ENCODE measurements at places on chromosomes 1 and 21.

- no peak for DNase-seq
Observed at GRCh38 chr1:150650193-150650592, 20.8 kb upstream of the ENSA start.

DNA sequence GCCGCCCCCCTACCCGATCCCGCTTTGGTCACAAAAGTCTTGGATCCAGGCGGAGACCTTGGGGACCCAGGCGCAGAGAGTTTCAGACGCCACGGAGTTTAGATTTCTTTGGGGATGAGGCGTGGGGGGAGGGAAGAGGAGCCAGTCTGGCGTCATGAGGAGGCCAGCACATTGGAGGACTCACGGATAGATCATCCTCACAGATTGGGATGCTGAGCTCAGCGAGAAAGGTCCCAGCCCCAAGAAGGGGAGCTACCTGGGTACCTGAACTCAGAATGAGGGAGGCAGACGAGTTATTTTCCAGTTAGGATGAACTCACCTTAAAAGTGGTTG, 393 bp downstream of the ELAPOR1 start:
- DNase-seq = no peak

- peak; percentile 37 for DNase-seq
Observed at GRCh38 chr1:201447903-201448871, 20.8 kb downstream of the PHLDA3 start.

GRCh38 chr1:219837274-219837993, 90.9 kb downstream of the SLC30A10 start:
- no peak for DNase-seq

GRCh38 chr1:73635021-73635420, 563.0 kb downstream of the LRRIQ3 start:
- no peak for DNase-seq

GRCh38 chr1:26034504-26035202, 11.3 kb downstream of the SLC30A2 start:
- DNase-seq = no peak

DNA sequence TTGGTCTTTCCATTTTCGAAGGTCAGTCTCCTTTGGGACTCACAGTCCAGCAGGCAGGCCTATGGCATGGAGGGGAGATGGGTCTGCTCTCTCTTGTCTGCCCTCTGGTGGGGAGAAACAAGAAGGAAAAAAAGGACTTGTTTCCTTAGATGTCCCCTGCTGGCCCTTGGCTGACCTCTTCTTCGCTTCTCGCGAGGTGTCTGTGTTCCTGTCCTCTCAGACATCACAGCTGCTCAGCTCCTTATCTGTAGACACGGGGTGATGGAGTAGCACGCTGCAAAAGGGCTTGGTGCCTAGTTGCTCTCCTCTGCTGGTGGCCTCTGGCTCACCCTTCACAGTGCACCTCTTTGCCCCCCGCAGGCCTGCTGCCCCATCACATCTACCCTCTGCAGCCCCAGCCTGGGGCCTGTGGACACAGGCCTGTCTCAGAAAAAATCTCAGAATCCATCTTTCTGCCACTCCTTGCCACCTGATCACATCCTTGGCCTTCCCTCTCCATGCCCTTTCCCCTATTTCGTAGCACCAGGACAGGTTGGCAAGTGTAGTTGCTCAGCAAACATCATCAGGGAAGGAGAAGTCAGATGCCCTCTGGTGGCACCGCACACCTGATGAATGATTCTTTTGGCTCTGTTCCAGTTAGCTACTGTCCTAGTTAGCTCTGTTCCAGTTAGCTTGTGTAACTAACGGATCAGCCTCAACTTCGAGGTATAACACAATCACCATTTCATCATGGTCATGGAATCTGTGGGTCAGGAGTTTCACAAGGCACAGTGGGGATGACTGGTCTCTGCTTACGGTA, 18.7 kb upstream of the AK2 start:
- no peak for DNase-seq

DNA sequence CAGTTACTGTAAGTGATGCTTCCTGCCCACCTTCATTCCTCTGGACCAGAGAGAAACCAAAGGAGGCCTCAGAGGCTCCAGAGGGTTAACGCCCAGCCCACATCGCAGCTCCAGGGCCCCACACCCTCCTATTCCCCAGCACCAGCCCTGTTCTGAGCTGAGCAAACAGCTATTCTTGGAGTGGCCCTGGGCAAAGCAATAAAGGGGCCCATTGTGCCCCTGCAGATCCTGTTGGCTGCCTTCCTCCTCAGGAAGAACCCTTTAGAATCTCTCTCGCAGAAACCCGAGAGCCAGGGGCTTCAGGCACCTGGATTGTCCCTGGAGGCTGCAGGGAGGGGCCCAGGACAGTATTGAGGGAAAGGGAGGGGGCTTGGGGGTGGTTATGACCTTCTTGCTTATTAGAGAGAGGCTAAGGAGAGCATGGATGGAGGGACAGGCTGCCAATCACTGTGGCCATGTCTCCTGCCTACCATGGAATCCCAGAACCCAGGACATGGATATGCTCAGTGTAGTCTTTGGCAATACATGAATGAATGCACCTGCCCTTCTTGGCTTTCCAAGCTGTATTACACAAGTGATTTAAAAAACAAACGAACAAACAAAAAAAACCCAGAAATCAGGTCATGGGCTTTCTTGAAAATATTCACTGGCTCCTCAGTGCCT, 9.2 kb downstream of the PADI2 start:
- DNase-seq = no peak

- no peak for DNase-seq
Observed at GRCh38 chr1:173293756-173294155, 86.6 kb upstream of the TNFSF4 start.

DNA sequence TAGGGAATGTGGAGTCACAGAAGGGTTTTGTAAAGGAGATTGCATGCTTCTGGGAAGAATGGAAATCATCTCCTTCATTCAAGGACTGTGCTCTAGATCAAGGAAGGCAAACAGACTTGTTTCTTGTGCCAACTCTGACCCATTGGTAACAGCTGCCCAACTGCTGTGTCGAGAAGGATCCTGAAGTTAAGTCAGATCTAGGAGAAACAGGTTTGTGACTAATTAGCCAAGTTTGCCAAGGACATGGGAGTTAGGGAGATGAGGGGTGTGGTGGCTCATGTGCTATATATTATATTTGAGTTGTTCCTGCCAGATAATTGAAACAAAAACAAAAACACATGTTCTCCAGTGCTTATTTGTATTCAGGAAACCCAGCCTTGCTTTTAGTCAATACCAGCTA, 251.2 kb upstream of the USP24 start:
- no peak for DNase-seq

DNA sequence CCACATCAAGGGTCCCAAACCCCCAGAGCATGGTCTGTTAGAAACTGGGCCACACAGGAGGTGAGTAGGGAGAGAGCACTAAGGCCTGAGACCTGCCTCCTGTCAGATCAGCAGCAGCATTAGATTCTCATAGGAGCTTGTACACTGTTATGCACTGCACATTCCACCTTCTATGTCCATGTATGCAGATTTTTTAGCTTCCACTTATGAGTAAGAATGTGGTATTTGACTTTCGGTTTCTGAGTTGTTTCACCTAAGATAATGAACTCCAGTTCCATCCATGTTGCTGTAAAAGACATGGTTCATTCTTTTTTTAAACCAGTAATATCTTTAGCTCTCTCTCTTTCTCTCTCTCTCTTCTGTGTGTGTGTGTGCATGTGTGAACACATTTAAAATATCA, 663 bp upstream of the GBP6 start:
- DNase-seq = no peak

DNA sequence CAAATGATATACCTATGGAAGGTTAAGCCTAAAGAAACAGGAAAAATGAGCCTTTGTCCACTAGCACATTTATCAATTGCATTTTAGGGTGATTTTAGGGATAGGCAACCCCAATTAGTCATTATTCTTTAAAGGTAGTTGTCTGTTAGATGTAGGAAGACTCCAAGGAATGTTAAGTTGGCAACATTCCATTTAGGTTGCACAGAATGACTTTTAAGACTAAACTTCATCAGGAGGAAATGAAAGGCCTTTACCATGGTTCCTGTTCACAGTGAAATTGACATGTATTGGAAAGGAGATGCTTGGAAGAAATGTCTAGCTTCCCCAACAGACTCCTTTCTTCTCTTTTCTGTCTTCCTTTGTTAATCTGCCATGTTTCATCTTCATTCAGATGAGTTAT, 1.6 kb upstream of the APOBEC4 start:
- DNase-seq = no peak

DNA sequence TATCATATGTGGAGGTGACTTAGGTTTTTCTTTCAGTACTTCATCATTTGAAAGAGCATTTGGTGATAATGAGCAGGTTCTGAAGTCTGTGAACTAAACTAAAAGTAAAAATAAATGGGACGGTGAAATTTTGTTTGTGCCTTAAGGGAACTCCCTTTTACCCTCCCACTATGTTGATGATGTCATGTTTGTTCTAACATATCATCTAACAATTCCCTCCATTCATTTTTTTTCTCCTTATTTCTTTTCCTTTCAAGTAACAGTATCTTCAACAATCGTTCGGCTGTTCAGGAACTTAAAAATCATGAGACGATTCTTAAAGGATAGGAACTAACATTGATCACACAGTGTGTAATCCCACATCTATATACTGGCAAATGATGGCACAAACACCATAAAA, 30.0 kb upstream of the IRF2BP2 start:
- DNase-seq = no peak

DNA sequence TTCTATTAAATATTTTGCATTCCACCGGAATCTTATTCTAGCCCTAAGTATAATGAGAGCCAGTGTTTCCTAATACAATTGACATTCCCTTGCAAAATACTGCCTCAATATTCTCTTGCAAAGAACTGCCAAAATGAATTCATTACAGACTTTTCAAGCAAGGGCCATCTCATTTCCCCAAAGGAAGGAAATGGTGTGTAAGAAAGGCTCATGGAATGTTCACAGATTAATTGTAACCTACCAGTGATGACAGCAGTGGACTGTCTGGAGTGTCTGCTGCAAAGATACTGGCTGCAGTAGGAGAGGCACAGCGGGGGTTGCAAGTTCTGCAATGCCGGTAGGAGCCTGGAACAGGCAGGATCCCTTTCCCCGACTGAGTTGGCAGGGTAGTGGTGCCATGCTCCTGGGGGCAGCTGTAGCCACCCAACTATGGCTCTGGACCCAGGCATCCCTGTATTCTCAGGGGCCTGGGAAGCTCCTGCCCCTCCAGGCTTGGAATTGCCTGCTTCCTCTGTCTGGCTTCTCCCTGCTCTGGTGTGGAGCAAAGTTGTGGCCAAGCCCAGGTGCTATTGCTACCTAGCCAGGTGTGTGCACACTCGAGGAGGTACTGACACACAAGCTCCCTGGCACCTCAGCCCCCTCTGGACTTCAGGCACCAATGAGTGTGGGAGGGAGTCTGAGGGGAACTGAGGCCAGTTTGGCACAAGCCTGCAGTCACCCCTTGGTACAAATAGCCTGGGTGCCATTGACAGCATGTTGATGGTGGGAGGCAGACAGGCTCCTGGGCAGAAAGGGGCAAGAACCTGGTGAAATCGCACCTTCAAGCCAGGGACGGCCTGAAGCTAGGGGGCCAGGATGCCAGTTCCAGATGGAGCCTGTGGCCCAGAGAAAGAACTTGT, 1371.0 kb downstream of the KCNT2 start:
- DNase-seq = no peak

GRCh38 chr1:168362991-168363390, 82.3 kb downstream of the TBX19 start:
- no peak for DNase-seq

GRCh38 chr1:1215080-1215676, 1.2 kb upstream of the TNFRSF4 start:
- DNase-seq = no peak

DNA sequence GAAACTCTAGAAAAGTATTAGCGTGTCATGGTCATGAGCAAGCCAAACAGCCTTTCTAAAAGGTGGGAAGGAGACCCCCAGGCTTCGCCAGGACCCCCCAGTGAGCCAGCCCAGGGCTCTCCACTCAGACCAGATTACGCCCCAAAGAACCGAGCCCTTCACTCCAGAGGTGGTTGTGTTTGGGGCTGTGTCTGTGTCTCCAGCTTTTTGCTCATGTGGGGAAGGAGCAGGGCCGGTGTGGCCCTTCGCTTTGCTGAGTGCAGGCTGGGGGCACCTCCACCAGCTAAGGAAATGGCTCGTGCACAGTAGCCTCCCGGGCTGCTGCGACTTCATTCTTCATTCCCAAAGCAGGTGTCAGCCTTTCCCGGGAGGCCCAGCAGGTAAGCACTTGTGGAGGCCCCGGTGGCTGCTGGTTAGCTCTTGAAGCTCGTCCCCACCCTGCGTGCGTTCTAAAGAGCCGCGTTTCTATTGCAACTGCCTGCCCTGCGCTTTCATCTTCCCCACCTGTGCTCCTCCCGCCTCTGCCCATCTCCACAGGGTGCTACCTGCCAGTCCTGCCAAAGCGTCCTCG, 531 bp downstream of the TSPEAR start:
- DNase-seq = no peak

GRCh38 chr1:174448974-174449373, 1.2 kb downstream of the GPR52 start:
- no peak for DNase-seq
